ENCODE measurements at places on chromosomes 6 and 20.

DNA sequence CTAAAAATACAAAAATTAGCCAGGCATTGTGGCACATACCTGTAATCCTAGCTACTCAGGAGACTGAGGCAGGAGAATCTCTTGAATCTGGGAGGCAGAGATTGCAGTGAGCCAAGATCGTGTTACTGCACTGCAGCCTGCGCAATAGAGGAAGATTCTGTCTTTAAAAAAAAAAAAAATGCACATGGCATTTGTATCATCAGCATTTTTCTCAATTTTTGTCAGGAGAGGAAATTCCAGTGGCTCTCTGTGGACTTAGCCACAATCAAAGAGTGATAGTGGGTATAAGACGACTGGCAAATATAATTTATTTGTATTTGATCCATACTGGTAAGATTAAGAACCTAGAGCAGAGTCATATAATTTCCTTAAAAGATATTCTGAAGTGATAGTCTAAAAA lies 28.6 kb downstream of the DEFB114 start:
- no peak for DNase-seq

DNA sequence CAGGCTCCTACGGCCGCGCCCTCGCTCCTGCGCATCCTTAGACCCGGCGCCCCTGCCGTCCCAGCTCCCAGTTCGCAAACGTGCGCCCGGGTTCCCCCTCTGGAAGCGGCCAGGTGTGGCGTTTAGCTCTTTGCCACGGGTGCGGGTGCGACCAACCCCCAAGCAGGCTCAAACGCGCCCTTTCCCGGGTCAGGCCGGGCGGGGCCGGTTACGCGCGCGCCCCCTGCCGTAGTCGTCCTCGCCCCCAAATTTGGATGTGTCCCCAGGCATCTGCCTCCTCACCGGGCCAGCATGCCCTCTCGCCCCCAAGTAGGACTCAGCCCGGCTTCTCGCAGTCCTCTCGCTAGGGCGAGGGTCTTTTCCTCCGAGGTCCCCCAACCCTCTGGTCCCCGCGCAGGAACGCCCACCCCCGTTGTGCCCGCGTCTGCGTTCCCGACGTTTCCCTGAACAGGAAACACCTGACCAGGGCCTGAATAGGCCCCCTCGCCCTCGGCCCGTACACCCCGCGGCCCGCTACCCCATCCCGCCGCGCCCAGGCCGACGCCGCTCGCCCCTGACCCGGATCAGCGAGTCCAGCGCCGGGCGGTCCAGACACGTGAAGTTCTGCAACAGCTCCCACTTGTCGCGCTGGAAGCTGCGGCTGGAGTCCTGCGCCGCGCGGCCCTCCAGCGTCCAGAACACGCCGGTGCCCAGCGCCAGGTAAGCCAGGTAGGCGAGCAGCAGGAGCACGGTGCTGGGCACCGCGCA lies 520 bp downstream of the KCNK17 start:
- no peak for DNase-seq

GRCh38 chr6:132731086-132731485 lies 17.2 kb upstream of the VNN1 start:
- no peak for DNase-seq

- DNase-seq = no peak
These were observed 116.9 kb upstream of the PTPN1 start for GRCh38 chr20:50393242-50393641.

GRCh38 chr20:62899633-62900051 lies 26.7 kb downstream of the DIDO1 start:
- no peak for DNase-seq

DNA sequence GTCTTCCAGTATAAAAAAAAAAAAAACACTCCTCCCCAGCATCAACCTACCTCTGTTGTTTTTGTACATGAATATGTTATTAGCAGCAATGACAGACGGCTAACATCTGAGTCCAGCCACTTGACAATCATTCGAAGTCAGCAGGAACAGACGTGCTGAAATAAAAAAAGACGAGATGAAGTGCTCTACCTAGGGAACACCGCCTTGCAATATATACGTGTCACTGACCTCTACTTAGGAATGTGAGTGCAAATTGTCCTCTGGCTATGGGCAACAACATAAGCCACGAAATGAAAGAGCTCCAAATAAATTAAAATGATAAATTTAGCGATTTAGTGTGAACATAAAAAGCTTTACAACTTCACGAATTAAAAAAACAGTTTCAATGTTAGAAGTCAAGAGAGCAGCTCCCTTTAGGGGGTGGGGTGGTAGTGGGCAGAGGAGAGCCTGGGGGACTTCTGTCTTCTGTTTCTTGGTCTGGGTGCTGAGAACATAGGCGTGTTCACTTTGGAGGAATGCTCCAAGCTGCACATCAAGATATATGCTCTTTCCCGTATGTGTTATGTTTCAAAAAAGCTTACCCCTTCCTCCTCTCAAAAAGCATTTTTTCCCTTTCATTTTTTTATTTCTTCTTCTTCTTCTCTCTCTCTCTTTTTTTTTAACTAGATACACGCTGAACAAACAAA lies 23.3 kb downstream of the EDN1 start:
- DNase-seq = no peak

DNA sequence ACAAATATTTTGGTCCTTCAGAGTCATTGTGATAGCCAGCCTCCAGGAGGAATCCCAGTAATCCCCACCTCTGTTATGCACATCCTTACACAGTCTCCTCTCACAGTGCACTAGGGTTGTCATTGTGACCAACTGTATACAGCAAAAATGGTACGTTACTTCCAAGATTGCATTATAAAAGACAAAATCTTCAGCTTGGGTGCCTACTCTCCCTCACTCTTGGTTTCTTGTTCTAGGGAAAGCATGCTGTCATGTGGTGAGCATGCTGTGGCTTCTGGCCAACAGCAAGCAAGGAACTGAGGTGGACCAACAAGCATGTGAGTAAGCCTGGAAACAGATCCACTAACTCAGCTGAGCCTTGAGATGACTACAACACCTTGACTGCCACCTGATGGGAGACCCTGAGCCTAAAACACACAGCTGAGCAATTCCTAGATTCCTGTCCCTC lies 130.1 kb upstream of the DST start:
- no peak for DNase-seq

GRCh38 chr6:151502499-151502898 lies 8.7 kb downstream of the CCDC170 start:
- DNase-seq = no peak

DNA sequence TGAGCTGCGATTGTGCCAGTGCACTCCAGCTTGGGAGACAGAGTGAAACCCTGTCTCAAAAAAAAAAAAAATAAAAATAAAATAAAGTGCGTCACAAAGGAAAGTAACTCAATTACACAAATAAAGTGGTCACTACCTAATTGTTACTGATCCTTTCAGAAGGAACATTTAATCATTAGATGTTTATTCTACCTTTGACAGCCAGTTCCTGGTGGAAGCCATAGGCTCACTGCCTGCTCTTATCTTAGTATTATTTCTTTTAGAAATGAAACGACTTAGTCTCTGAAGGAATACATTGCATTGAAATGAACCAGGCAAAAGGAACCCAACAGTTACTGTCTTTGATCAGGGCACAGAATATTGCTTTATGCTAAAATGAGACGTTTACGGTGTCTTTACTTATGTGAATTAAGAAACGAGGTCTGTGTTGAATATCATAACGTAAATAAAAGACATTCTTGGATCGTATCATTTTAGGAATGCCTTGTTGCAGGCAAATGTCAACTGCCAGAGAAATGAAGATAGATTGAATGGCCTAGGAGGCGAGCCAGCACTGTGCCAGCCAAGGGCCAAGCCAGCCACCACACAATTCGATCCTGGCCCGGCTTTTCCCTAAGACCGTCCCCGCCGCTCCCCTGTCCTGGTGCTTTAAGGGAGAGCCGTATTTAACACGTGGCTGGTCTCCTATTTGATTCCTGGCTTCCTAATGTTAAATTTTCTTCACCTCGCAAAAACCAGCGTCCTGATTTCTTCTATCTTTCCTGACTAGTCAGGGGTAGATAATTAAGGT lies 136.7 kb upstream of the GMDS start:
- no peak for DNase-seq

GRCh38 chr6:23246896-23247295 lies 677.5 kb downstream of the HDGFL1 start:
- DNase-seq = no peak

DNA sequence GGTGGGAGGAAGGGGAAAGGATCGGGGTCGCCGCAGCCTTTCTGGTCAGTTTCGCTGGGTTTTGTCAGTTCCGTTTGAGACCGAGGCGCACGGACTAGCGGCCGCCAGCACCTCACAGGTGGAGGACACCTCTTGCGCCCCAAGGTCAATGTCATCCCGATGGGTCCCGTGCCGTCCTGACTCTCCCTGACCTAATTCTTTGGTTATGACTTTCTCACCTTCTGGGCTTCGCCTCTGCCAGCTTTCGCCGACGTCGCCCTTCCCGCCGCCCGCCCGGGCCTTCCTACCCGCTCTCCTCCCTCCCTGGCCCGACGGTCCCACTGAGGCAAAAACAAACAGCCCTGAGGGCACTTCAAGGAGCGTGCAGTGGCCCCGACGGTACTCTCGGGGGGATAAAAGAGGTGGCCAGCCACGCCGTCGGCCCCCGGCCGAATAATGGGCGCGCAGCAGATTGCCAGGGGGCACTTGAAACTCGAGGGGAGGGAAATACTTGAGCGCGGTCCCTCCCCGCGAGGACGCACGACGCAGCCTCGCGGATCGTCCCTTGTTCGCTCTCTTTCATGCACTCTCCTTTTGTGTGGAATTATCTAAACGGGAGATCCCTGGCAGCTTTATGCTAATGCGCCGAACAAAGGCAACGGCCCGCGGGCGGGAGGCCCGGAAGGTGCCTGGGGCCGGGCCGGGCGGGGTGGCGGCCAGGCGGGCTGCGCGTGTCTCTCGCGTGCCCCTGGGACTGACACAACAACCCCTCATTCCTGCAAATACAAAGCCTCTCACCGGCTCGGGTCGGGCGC lies 3.9 kb upstream of the INSM1 start:
- no peak for DNase-seq

- DNase-seq = no peak
These were observed 778 bp upstream of the ATF6B start for GRCh38 chr6:32128751-32129296.

DNA sequence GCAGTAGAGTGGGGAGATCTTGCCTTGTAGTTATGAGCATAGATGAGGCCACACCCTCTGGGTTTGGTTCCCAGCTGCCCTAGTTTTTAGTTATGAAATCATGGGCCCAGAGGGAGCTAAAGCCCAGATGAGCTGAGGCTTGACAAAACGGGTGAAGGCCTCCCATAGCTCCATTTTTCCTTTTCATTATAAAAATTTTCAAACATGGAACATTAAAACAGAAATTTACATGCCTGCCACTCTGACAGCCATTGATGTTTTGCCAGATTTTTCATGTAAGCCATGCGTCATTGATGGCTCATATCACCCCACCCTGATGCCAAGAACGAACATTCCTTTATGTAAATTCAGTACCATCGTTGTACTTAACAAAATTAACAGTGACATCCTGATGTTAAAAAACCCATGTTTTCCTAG lies 67.9 kb downstream of the IGF2R start:
- no peak for DNase-seq

GRCh38 chr6:11592294-11592906 lies 54.9 kb downstream of the TMEM170B start:
- no peak for DNase-seq

DNA sequence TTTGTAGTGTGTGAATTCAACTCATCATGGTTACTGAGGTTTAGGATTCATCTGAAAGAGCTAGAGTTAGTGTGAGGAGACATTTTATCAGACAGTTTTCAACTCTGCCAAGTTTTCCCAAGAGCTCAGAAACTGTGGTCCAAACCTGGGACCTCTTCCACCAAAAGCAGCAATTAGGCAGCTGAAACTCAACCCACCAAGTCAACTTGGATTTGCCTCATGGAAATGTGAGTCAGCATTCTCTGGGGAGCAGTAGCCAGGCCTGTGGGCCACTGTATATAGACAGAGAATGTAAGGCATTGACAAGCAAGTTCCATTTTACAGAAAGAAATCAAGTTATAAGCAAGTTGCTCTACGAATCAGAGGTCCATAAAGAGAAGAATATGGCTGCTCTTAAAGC lies 178.8 kb upstream of the HDDC2 start:
- no peak for DNase-seq

DNA sequence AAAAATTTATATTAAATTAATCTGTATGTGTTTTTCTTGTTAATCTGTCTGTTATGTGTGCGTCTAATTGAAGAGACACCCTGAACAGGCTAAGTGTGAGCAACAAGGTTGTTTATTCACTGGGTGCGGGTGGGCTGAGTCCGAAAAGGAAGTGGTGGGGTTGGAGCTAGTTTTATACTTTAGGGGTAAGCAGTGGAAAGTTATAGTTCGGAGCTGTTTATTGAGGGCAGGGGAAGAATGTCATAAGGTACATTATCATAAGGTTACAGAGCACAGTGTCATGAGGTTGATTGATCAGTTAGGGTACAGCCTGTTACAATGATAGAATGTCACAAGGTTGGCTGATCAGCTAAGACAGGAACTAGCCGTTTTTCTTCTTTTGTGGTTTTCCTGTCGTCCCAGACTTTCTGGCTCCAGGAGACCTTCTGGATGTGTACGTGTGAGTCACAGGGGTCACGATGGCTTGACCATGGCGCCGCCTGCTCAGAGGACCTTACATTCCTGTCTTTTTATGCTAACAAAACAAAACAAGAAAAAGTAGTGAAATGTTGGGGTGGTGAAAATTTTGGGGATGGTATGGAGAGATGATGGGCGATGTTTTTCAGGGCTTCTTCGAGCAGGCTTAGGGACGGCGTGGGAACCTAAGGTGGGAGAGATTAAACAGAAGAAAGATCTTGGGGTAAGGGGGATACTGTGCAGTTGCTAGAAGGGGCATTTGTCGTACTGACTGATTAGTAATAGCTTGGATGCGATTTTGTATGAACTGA lies 754.0 kb upstream of the ADGRB3 start:
- DNase-seq = no peak

DNA sequence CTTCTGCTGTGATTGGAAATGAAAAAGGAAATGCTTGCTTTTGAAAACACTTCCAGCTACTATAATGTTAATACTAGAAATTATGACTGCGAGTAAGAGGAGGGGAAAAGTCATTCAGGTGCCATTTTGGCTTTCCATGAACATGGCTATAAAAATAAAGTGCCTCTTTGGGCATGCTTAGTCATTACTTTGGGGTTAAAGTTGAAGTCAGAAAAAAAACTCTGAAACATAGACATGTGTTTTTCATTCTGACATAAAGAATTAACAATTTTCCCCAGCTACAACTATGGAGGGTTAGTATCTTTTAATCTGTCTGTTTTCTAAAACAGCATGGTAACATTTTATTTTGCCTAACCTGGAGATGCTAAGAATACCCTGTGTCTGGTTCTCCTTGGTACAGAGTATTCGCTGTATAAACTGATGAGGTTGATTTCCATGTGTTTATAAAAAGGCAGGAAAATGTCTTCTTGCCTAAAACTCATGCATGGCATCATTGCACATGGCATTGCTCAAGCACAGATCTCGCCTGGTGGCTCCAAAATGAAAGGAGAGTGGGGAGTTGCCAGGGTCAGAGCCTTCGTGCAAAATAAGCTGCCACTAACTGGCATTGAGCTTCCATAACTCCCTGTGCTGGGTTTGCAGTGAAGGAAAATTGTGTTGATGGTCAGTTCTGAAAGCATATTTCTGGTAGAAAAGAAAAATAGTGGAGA lies 188.9 kb downstream of the KCNQ5 start:
- DNase-seq = no peak

GRCh38 chr6:163919652-163920051 lies 505.1 kb downstream of the QKI start:
- no peak for DNase-seq

- no peak for DNase-seq
These were observed 52.1 kb downstream of the BMP2 start for GRCh38 chr20:6819599-6819998.

Measured in activated CD4-positive, alpha-beta T cell treated with anti-CD3 and anti-CD28 coated beads for 4 hours (primary cell).